ENCODE measurements at places on chromosomes 4 and X. TPM values are rescaled to one million over a fixed set of nuclear protein-coding genes. Genes with fewer than 3 reads are reported as not detected.

SYP gene
- total RNA-seq, result 2.3 TPM

PLXNB3 gene
- total RNA-seq, result 2.5 TPM

PCDH7 gene
- 42.0 TPM for total RNA-seq

RHOXF2 gene
- total RNA-seq, result not detected

DKK2 gene
- total RNA-seq, result 6.1 TPM

PGAM4 gene
- not detected for total RNA-seq

AWAT2 gene
- total RNA-seq, result not detected

SLC34A2 gene
- total RNA-seq, result 17.4 TPM
